ENCODE measurements at places on chromosomes 11 and 22.

GRCh38 chr11:79290761-79291160 is 150.1 kb downstream of the TENM4 start:
- DNase-seq = no peak

DNA sequence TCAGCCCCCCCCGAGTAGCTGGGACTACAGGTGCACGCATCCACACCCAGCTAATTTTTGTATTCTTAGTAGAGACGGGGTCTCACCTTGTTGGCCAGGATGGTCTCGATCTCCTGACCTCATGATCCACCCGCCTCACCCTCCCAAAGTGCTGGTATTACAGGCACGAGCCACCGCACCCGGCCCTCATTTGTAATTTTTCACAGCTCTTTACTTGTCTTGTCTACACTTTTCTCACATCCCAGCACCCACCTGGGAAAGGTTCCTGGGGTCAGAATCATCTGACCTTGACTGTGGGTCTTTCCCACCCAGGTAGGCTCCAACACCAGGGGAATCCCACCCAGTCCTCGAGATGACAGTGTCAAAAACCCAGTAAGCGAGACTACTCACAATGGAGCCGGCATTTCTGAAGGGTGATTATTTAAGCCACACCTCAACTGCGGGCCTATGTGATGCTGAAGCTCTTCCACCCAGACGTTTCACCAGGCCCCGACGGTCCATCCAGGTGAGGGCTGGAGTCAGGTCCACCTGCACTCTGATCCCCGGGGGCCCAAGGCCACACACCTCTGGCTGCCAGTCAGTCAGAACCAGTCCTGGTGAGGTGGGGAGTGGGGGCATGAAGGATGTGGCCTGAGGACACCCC is 23.4 kb downstream of the CELSR1 start:
- DNase-seq = no peak

- no peak for DNase-seq
These were observed 3.6 kb upstream of the OR51L1 start for GRCh38 chr11:4991060-4991459.

GRCh38 chr11:27150098-27150497 is 109.5 kb downstream of the BBOX1 start:
- no peak for DNase-seq

- DNase-seq = no peak
These were observed 49.7 kb downstream of the FDX1 start for GRCh38 chr11:110479108-110480101.

GRCh38 chr11:92342886-92343285 is 118.3 kb downstream of the FAT3 start:
- no peak for DNase-seq

GRCh38 chr11:61123775-61124571 is 21.7 kb downstream of the CD5 start:
- DNase-seq = no peak

DNA sequence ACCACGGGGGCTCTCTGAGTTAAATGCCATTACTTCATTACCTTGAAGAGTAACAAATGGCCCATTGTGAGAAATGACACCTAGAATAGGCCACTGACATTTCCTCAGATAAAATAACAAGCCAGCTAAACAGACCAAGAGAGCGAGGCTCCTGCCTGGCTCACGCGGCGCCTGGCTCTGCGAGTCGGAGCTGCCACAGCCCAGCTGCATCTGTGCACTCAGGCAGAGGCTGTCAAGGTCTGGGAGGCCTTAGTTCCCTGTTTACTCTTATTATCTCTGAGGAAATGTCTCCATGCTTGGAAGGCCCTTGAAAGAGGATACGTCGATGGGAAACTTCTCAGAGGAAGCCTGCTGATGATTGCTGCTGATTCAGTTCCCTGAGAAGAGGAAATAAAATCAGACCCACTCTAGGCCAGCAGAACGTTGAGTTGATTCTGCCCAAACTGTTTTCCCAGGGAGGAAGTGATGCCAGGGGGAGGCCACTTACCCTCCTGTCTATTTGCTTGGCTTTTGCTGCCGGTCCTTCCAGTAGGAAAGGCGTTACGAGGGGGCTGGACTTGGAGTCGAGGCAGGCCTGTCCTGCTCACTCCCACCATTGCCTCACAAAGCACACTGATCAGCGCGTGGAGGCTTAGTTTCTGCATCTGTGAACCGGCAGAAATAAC is 208.8 kb downstream of the TBC1D22A start:
- no peak for DNase-seq

- DNase-seq = no peak
These were observed 40.3 kb upstream of the TTLL12 start for GRCh38 chr22:43227239-43227630.

- no peak for DNase-seq
These were observed 116.0 kb downstream of the FAR1 start for GRCh38 chr11:13784441-13784840.

- DNase-seq = no peak
These were observed 41.5 kb upstream of the MYEOV start for GRCh38 chr11:69252490-69252837.

GRCh38 chr11:118643142-118643994 is 36.0 kb downstream of the PHLDB1 start:
- DNase-seq = no peak

- DNase-seq = no peak
These were observed 6.2 kb upstream of the IL17REL start for GRCh38 chr22:50018608-50019285.

DNA sequence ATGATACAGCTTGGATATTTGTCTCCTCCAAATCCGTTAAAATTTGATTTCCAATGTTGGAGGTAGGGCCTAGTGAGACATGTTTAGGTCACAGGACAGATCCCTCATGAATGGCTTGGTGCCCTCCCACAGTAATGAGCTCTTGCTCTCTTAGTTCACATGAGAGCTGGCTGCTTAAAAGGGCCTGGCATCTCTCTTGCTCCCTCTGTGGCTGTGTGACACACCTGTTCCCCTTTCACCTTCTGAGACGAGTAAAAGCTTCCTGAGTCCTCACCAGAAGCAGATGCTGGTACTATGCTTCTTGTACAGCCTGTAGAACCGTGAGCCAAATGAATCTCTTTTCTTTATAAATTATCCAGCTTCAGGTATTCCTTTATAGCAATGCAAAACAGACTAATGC is 3.5 kb downstream of the VPS37C start:
- no peak for DNase-seq

- peak; percentile 52 for DNase-seq
These were observed 5.6 kb downstream of the RGL4 start for GRCh38 chr22:23696326-23696851.

- DNase-seq = no peak
These were observed 758.7 kb downstream of the BRD1 start for GRCh38 chr22:49068861-49069500.

- DNase-seq = no peak
These were observed 32.4 kb downstream of the EIF3F start for GRCh38 chr11:8019314-8020243.

- DNase-seq = no peak
These were observed 62.8 kb upstream of the PRDM11 start for GRCh38 chr11:45083544-45084087.

GRCh38 chr22:37156686-37157435 is 7.1 kb upstream of the IL2RB start:
- no peak for DNase-seq

DNA sequence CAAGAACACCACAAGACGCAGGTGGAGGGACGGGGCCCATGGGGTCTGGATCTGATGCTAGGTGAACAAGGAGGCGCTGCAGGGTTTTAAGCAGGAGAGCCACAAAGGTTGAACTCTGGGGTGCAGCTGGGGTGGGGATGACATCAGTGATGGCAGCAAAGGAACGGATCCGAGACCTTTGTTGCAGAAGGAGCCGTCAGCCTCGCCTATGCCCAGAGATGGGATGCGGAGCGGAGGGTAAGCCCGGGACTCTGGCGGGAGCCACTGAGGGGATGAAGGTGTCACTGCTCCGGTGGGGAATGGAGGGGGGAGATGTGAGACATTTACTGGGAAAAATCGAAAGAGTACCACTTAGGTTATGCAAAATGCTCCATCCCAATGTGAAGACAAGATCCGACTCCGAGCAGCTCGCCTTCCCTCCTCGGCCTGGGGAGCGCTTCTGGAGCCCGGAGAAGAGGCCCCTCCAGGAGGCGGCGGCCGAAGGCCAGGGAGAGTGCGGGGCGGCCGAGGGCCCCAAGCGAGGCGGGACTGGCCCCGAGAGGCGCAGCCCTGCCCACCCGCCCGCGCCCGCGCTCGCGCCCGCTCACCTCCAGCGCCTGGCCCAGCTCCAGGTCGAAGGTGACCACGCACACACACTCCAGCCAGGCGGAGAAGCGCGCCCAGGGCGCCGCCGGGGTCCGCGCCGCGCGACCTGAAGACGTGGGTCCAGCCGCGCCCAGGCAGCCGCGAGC is 422 bp downstream of the DENND6B start:
- DNase-seq = no peak

GRCh38 chr11:60989093-60989650 is 17.7 kb downstream of the CD6 start:
- DNase-seq = no peak

- DNase-seq = no peak
These were observed 5.5 kb downstream of the PRPF19 start for GRCh38 chr11:60900673-60901404.

- no peak for DNase-seq
These were observed 128 bp downstream of the TAF10 start for GRCh38 chr11:6611963-6612212.

- DNase-seq = no peak
These were observed 145.1 kb downstream of the TBC1D22A start for GRCh38 chr22:46907241-46908215.

DNA sequence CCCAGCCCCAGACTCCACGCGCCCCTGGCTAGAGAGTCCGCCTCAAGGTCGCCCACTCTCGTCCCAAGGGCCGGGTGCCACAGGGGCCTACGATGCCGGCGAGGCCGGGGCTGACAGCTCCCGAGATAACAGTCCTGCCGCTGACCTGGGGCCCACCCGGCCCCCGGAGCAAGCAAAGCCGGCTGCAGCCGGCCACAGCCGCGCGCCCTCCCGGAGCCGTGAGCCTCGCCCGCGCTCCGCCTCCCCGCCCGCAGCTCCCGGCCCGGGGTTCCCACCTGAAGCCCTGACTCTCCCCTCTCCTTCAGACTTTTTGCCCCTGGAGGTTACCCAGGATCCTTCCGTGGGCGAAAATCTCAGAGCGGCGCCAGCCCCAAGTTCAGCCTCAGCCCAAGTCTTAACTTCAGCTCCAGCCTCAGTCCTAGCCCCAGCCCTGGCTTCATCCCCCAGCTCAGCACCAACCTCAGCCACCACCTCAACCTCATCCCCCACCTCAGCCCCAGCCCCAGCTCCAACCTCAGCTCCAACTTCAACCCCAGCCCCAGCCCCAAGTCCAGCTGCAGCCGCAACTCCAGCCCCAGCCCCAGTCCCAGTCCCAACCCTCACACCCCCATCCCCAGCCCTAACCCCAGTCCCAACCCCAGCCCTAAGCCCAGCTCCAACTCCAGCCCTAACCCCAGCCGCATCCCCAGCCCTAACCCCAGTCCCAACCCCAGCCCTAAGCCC is 1.7 kb downstream of the KLHDC7B start:
- no peak for DNase-seq

GRCh38 chr22:49674479-49675050 is 153.1 kb downstream of the BRD1 start:
- DNase-seq = no peak

- no peak for DNase-seq
These were observed 122.8 kb downstream of the SHANK2 start for GRCh38 chr11:71129624-71130023.

- DNase-seq = no peak
These were observed 12.9 kb upstream of the MRGPRE start for GRCh38 chr11:3245071-3245470.

- DNase-seq = no peak
These were observed 134.0 kb downstream of the NTM start for GRCh38 chr11:131504199-131504949.

DNA sequence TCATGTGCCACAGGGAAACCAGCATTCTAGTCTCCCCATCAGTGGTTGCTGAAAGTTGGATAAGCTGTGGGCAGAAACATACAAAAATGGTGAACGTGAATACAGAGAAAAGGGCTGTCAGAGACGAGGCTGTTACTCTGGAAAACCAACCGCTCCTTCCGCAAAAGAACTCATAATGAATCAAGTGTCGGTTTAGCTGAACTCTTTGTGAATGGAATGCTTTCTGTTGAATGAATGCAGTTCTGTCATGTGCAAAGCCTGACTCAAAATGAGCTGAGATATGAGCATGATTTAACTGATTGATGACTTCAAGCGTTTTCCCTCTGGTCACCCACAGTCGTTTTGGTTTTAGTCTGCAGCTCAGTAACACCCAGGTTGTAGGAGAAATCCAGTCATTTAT is 298.3 kb downstream of the ETS1 start:
- DNase-seq = no peak

DNA sequence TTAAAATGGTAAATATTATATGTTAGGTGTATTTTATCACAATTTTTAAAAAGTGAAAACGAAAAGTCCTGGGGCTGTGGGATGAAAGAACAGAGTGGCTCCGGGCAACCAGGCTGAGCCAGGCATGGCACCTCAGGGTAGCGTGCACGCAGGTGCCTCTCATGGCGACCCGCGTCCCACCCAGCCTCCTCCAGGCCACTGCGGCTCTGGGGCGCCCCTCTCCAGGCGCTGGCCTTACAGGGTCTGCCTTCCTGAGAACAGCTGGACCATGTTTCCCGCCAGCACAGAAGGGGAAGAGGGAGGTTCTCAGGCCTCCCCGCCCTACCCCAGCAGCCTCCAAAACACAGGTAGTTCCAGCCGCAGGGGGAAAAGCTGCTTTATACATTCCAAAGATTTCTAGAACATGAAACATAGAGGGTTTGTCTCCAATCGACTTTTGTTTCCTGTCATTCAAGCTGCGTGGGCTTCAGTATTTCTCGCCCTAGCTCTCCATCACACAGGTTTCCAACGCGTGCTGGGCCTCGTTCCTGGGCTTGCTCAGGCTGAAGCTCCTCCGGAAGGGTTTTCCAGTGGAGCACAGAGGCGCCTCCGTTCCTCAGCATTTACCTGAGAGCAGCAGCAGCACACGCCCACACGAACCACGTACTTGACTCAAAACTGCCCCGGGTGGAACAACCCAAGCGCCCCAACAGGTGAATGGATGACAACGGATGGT is 10.5 kb downstream of the EHD1 start:
- DNase-seq = no peak

GRCh38 chr11:1206391-1207271 is 16.2 kb upstream of the MUC5B start:
- DNase-seq = no peak

- no peak for DNase-seq
These were observed 42.0 kb upstream of the TTC36 start for GRCh38 chr11:118485273-118485672.

- no peak for DNase-seq
These were observed 10.1 kb upstream of the VSIG10L2 start for GRCh38 chr11:125935618-125936199.

GRCh38 chr11:22276535-22276934 is 61.6 kb upstream of the SLC17A6 start:
- no peak for DNase-seq

Data from stimulated activated CD8-positive, alpha-beta memory T cell treated with anti-CD3 and anti-CD28 coated beads, Interleukin-7, amount 100 ng/mL, for 1 hour (primary cell).